ENCODE measurements at places on chromosomes 3 and 15.
A peak's percentile ranks its signal among the peaks of the same experiment; 100 is the strongest.

DNA sequence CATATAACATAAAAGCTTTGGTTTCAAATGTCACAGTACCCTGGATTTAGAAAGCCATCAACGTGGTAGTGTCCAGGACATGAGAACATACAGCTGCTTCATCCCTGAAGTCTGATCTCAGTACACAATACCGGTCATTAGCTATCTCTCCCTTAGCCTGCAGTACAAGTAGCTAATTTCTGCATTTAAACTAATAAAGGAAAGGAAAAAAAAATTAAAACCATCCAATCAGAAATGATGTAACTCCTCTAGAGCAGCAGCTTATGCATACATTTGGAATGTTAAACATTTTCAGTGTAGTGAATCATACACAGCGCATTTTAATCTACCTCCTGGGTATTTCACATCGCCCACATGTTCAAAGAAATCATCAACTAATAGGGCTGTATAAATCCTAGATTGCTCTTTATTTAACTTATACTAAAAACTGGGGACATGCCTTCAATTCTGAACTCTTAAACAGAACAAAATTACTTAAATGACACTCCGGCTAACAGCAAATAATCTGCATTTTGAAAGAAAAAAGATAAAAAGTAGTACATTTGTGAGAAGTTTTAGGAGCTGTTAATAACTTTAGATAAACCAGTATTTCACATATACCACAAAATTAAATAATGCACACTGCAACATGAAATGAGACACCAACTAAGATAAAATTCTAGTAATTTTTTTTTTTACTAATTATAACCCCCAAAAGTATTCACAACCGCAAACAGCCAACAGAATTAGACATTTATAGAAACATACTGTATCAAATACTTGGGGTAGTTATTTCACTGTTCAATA lies 3.7 kb downstream of the IGF2BP2 start:
- DNase-seq, result peak; percentile 42

GRCh38 chr15:89978914-89979313 lies 22.2 kb upstream of the ZNF710 start:
- no peak for DNase-seq

GRCh38 chr3:60154011-60154410 lies 1097.2 kb downstream of the FHIT start:
- no peak for DNase-seq

- no peak for DNase-seq
Observed at GRCh38 chr15:64861331-64861730, 19.6 kb downstream of the PLEKHO2 start.

DNA sequence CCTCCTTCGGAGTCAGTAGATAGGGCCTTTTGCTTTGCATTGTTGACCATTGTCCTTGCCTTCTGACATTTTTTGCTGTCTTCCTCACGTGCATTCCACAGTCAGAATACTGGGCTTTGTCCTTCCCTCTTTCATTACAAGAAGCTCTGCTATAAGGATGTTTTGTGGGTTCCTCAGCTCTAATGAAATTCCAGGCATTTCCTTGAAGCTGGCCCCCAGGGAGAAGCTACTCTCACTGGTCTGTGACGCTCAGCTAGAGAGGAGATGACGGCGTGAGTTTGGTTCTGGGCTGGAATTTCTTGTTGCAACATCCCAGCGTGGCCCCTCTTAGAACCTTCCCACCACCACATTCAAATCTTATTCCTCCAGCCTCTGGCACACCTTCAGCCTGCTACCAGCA lies 210.2 kb downstream of the TJP1 start:
- DNase-seq, result no peak

- peak; percentile 97 for DNase-seq
Observed at GRCh38 chr3:136752422-136753325, 496 bp upstream of the STAG1 start.

DNA sequence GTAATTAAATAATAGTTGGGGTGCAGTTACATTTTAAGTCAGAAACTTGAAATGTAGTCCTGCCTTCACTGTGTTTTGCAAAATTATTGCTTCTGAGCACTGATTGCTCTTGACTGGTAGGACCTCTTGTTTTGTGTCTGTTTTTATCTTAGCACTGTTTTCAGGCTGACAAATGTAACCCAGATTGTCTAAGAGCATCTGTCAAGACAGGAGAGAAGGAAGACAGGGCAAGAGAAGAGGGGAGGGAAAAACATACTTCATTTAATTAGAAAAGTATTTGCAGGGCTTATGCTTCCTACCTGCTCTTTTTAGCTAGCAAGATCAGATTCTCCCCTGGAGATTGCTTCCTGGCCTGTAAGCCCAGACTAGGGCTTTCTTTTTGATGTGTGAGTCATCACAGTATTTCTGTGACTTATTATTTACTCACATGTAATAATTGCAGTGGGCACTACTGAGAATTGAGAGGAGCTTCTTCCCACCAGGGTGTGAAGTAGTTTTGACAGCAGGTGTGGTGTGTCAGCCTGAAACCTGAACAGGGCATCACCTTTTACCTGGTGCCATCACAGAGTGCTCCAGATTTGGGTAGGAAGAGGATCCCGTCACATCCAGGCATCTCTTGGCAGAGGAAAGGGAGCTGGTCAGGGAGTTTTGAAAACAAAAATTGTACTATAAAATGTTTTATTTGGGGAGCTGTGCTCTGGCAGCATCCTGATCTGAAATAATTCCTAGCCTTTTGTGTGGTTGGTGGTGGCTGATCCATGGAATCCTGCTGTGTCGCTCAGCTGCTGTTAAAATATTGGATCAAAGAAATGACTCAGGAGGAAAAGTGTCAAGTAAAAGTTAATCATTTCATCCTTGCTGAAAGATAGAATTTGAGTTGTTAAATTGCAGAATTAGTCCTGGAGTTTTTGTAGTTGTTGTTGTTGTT lies 98.2 kb downstream of the TMEM108 start:
- DNase-seq, result no peak

GRCh38 chr3:149460117-149460516 lies 14.4 kb upstream of the TM4SF4 start:
- DNase-seq, result no peak
